ENCODE measurements at places on chromosomes 7 and 10.
A peak's percentile ranks its signal among the peaks of the same experiment; 100 is the strongest.

DNA sequence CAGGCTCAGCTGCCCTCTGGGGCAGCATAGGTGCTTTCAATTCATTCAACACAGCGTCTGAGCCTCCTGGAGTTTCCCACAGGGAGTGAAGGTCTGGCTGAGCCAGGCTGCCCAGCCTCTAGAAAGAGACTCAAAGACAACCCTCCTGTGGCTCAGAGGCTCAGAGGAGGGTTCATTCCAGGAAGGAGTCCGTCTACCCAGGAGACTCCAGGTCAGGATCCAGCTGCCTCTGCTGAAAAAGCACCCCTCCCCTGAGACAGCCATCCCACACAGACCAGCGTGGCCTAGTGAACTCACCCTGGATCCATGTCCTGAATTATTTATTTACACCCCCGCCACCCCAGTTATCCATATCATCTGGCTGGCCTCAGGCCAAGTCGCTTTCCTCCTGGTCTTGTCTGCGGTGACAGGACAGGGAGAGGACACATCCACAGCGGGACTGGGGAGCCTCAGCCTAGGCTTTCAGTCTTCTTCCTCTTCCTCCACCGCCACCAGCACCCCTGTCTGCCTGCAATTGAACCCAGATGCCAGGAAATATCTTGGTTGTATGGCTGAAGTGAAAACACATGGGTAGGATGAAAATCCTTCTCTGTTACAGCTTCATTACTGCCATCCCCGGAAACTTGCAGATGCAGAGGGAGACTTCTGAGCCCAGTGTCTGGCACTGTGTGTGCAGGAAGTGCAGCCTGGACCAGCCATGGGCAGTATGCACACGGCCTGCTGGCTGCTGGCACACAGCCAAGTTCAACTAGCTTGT, 44.0 kb upstream of the COL13A1 start:
- DNase-seq, result no peak

DNA sequence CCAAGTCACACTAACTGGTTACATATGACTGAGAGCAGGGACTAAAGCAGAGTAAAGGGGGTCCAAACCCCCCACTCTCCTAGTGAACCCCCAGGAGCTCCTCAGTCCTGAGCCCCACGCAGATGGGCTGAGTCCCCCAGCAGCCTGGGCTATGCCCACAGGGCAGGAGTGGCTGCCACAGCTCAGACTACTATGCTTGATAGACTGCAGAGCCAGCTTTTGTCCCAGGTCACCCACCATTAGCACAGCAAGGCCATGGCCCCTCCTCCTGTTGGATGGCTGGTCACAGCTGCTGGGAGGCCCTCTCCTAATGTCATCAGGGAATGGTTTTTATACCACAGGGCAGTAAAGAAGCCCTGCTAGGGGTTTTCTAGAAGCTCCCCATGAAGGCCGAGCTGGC, 46.3 kb upstream of the FGFR2 start:
- DNase-seq, result no peak

DNA sequence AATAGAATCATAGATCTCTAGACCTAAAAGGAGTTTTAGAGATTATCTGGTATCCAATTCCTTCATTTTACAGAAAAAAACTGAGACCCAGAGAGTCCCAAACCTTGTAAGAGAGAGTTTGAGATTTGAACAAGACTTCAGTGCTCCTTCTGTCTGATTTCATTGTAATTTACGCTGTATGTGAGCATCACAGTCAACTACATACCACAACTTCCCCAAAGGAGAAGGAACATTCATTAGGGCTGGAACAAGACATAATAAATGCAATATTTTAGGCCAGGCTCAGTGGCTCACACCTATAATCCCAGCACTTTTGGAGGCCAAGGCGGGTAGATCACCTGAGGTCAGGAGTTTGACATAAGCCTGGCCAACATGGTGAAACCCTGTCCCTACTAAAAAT, 17.3 kb upstream of the PRKAR2B start:
- no peak for DNase-seq

DNA sequence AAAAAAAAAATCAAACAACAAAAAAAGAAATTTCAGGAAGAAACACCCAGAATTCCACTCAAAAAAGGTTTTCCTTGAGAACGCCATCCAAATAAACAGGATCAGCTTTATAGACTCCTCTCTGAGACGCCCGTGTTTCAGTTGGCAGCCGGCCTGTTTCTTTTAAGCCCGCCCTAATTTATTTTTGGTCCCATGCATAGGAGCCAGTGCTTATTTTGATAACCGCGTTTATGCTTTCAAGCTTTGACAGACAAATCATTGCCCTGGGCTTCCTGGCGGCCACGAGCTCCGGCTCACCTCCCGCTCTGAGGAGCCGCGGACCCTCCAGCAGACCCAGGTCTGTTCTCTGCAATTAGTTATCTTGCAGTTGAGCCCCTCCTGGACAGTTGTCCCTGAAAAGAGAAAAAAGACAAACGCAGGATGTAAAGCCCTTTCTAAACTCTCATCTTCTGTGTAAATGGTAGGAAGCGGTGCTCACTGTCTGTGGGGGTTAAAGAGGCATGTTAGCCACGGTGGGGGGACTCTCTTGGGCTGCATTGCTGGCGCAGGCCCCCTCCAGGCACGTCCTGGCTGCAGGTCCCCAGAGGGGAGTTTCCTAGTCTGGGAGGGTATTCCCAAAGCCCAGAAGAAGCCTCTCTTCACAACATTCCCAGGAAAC, 22.2 kb upstream of the UNCX start:
- DNase-seq, result no peak

DNA sequence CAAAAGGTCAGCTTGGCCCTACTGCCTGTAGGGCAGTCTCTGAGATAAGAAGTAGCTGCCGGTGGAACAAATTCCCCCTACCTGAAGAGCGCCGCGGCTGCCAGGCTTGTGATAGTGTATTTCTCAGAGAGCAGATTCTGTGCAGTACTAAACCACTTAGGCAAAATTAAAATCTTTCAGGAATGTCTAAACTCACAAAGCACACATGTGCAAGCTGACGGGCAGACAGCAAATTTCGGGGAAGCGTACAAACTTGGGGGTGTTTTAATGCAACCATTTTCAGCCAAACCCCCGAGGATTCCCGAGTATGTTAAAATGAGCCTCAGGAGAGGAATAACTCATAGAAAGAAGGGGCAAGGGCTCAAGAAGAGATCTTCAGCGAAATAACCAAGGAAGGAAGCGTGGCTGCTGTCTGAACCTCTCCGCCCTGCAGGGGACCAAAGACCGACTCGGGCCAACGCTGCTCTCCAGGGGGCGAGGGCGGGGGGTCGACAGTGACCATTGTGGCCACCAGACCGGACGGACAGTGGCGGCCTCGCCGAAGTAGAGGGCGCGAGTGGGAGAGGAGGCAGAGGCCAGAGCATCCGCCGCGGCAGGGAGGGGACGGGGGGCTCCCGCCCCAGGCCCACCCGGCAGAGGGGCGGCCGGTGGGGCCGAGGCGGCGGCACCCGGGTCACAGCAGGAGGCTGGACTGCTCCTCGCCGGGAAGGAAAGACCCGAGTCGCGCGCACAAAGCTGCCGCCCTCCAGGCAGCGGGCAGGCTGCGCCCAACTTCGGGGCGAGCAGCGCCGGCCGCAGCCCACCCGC, 819 bp downstream of the HYCC1 start:
- no peak for DNase-seq

- DNase-seq, result no peak
Measured at GRCh38 chr7:135704698-135705097, 23.3 kb downstream of the SLC13A4 start.

- DNase-seq, result no peak
Measured at GRCh38 chr7:30844483-30844874, 67.2 kb upstream of the AQP1 start.

- DNase-seq, result no peak
Measured at GRCh38 chr7:45203036-45203435, 45.4 kb downstream of the RAMP3 start.

DNA sequence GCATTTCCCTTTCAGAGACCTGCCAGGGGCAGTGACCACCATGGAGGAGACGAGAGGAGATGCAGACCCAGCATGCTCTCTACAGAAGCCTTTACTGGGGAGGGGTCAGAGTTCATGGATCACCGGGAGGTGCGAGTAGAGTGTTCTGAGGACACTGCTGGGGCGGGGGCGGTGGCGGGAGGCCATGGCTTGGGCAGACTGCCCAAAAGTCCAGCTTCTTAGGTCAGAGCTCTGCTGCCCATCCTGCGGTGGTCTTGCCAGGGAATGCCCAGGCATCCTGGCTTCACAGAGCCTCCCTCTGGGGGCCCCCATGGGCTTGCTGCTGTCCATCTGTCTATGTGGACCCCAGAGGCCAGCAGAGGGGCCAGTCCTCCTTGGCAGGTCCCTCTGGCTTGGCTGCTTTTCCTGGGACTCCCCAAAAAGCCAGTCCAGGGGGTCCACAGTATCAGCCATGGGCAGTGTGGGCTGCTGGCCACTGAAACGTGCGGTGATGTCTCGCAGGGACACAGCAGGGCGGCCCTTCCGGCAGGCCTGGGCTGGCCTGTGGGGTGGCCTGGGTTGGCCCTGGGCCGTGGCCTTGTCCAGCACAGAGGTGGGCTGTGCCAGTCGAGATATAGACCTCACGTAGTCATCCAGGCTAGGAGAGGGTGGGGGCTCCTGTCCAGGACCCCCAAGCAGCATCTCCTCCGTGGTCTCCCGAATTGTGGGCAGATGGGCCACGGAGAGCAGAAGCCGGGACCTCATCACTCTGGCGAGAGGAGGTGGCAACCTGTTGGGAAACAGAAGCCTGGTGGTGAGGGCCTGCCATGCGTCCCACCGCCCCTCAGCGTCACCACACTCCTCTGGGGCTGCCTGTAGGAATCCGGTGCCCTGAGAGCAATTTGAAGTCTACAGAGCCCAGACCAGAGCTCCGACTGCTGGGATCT, 1.1 kb downstream of the DEPP1 start:
- DNase-seq, result no peak

- DNase-seq, result peak; percentile 95
Measured at GRCh38 chr7:92904244-92905131, 68.1 kb upstream of the CDK6 start.

- DNase-seq, result no peak
Measured at GRCh38 chr7:80140388-80140787, 5.8 kb downstream of the GNAI1 start.

DNA sequence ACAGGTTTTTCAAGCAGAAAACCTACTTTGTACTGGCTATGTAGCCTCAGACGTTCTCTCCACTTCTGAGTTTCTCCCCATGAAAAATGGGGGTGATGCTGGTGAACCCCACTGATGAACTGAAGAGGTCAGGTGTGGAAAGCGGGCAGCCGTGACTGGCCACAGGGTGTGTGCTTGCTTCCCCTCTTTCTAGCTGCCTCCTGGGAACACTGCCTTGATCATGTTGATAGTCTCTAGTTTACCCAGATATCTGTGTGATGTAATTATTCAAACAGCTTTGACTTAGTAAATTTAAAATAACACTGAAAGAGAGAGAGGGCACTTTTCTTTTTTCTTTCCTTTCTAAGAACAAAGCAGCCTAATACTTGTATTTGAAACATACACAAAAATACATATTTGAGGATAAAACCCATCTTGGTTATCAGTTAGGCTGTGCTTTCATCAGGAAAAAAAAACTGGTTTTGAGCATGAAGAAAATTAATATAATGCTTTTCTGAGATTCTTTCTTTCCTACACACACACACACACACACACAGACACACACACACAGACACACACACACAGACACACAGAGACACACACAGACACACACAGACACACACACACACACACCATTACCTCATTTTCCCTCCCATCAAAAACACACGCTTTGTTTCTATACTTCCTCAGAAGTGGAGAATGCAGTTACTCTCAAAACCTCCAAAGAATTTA, 76.7 kb downstream of the MACC1 start:
- DNase-seq, result no peak

DNA sequence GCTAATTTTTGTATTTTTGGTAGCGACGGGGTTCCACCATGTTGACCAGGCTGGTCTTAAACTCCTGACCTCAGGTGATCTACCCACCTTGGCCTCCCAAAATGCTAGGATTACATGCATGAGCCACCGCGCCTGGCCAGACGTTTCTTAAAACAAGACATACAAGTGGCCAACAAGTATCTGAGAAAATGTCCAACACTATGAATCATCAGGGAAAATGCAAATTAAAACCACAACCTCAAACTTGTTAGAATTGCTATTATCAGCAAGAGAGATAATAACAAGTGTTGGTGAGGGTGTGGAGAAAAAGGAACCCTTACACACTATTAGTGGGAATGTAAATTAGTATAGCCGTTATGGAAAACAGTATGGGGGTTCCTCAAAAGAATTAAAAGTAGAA, 148.6 kb downstream of the SUGCT start:
- no peak for DNase-seq

- DNase-seq, result no peak
Measured at GRCh38 chr7:117184367-117184766, 138.5 kb downstream of the WNT2 start.

DNA sequence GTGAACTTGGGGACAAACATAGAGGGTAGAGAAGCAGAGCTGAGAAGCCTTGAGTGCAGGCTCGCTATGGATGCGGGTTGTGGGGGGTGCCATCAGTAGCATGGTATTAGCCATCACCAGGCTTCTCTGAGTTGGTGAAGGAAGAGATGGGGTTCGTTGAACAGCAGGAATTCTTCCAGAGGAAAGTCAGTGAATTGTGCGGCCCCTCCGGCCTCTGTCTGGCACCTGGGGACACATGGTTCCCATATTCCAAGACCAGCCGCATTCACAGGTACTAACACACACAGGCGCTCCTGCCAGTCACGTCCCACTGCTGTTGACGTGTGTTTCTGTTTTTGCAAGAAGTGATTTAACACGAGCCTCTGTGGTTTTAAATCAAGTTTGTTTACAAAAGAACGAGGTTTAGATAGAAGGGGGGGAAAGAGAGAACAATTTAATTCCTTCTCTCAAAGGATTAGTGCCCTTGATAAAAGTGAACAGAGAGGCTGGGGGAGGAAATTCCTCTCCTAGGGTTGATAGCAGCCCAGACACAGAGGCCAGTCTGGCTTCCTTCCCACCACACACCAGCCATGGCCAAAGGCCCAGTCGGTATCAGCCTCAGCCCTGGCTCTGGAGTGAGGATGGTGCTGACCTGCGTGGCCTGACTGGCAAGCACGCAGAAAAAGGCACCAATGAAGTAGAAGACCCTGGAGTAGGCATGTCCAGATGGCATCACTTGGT, 252.6 kb upstream of the IGFBP3 start:
- no peak for DNase-seq
